ENCODE measurements at places on chromosomes 4 and X.

DNA sequence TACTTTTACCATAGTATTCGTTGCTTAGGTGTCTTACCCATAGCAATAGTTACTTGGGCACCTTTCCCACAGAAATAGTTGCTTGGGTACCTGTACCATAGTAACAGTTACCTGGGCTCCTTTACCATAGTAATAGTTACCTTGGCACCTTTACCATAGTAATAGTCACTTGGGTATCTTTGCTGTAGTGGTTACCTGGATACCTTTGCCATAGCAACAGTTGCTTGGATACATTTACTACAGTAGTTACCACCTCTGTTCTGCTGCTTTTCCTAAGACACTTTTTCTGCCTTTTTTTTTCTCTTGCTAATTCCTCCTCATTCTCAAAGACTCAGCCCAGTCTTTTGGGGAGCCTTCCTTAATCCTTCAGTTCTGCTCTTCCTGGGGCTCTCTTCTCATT, 272.8 kb upstream of the PUDP start:
- no peak for DNase-seq

DNA sequence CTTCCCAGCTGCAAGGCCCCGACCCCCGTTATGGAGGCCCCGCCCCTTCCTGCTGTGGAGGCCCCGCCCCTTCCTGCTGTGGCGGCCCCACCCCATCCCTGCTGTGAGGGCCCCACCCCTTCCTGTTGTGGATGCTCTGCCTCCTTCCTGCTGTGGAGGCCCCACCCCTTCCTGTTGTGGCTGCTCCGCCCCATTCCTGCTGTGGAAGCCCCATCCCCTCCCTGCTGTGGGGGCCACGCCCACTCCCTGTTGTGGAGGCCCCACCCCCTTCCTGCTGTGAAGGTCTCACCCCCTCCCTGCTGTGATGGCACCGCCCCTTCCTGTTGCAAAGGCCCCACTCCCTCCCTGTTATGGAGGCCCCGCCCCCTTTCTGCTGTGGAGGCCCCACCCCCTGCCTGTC, 104.9 kb upstream of the PSAPL1 start:
- no peak for DNase-seq

- no peak for DNase-seq
These were observed 82.6 kb downstream of the USP9X start for GRCh38 chrX:41167888-41168287.

GRCh38 chr4:42398871-42399331, 1.6 kb downstream of the SHISA3 start:
- DNase-seq = no peak

GRCh38 chr4:10893395-10893794, 208.8 kb upstream of the CLNK start:
- no peak for DNase-seq

GRCh38 chr4:10535912-10536311, 78.7 kb upstream of the ZNF518B start:
- DNase-seq = no peak

DNA sequence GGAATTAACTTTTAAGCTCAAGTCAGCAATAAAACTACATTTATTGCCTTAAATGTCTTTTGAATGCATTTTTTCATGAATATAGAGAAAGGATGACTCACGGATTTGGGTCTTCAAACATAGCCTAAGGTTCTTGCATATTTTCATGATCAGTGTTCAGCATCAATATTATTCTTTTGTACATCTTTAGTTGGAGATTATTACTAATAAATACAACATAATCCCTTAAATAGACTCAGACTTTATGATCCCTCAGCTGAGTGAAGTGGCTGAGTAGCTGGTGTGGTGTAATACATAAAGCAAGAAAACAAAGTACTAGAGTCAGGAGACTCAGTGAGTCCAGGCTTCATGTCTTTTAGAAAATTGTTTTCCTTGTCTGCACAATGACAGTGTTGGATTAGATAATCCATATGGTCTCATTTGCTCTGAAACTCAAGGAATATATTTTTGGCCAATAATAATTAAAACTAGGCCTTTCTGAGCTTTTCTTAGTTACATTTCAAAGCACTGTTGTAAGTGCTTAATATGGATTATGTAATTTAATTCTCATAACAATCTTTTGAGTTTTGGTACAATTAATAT, 78.3 kb upstream of the UNC5C start:
- DNase-seq = no peak

GRCh38 chr4:8353158-8353669, 83.7 kb downstream of the HTRA3 start:
- no peak for DNase-seq

- DNase-seq = no peak
These were observed 2.0 kb downstream of the ANXA3 start for GRCh38 chr4:78553529-78554060.

- DNase-seq = no peak
These were observed 424.5 kb upstream of the CTSO start for GRCh38 chr4:156378033-156378665.

GRCh38 chrX:153816831-153817690, 13.3 kb downstream of the PDZD4 start:
- DNase-seq = no peak

- no peak for DNase-seq
These were observed 44.5 kb upstream of the ZBTB33 start for GRCh38 chrX:120205816-120206753.

DNA sequence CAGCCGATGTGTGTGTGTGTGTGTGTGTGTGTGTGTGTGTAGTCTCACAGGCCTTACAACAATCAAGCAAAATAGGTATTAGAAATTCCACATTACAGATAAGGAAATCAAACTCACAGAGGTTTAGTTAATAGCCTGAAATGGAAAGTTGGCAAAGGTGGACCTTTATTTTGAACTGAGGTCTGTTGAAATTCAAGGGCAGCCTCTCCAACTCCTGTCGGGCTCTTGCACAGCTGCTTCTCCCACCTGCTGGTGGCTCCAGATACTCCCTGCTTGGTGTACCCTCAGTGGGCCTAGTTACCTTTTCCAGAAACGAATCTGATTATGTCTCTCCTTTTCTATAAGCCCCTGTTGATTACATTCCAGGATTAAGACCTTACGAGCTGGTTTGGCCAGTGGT, 195.9 kb downstream of the MGST2 start:
- no peak for DNase-seq

DNA sequence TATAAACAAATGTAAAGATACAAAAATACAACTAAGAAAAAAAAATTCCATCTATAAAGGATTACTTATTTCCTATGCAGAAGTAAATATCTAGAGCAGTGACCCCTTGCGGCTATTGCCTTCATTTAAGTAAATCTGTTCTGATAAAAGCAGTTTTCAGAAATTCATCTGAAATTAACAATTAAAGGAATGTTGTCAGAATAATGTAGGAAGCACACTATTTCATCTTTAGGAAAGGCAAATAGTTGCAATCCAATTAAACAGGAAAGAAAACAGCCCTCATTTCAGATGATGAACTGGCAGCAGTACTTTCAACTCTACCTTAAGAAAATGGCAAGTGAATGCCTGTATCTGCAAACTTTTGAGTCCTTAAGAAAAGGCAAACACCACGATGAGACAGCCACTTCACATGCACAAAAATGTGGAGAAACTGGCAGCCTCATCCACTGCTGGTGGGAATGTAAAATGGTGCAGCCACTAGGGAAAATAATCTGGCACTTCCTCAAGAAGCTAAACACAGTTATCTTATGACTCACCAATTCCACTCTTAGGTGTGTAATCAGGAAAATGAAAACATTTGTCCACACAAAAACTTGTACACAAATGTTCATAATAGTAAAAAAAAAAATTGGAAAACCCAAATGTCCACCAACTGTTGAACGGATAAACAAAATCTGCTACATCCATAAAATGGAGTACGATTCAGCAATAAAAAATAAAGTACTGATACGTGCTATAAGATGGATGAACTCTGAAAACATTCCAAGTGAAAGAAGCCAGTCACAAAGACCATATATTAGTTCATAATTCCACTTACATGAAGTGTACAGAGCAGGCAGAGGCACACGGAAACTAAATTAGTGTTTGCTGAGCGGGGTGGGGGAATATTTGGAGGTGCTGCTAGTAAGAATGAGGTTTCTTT, 2.0 kb upstream of the THAP9 start:
- DNase-seq = peak; percentile 47

DNA sequence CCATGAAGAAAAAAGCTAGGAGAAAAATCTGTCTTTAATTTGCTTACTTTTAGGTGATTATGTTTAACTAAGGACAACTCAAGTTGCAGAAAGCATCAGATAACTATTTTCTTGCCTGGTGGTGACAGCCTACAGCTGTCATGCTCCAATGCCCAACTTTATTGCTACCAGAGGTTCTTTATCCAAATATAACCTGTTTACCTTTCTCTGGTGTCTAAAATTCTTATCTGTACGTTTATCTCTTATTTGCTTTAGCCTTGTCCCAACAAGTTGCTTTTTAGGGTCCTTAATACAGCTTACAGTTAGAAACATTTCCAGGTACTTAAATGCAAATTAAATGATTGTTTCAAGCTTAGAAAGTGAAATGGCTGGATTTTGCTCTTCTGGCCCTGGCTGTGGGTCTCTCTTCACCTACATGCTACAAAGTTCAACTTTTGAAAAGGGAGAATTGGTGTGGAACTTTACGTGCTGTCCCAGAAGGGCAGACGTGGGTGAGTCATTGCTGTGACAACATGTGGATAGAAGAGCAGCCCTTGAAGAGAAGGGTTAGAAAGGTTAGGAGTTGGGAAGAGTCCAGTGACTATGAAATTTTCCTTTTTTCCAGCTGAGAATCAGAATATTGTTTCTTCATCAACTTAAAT, 60.7 kb downstream of the HPGD start:
- DNase-seq = no peak

- DNase-seq = no peak
These were observed 343.7 kb downstream of the MID1IP1 start for GRCh38 chrX:39144956-39145355.

DNA sequence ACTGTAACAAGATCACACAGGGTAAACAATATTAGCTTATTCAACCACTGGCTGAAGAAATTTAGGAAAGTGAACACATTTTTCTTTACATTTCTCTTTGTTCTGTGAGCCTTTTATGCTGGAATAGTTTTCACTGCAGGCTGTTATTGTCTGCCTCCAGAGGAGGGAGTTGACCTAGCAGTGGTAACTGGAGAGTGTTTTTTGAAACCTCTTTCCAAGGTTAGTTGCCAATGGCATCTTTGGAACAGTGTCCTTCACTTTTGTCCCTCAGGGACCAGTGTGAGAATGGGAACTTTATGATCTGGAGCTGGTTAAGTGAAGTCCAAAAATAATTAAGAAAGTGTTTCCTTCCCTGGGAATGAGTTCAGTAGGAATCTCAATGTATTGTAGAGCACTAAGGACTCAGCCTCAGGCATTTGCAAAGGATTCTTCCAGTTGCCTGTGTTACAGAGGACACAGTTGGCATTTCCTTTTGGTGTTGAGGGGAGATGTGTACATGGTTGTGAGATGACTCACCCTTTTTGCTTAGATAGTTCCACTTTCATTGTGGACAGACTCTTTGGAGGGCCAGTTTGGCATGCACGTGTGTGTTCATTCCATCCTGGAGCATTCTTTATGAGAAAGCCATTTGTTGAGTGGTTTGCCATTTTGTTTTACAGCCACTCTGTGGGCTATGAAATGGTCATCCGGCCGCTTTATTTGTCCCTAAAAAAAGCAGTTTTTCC, 61.3 kb downstream of the AR start:
- DNase-seq = no peak

DNA sequence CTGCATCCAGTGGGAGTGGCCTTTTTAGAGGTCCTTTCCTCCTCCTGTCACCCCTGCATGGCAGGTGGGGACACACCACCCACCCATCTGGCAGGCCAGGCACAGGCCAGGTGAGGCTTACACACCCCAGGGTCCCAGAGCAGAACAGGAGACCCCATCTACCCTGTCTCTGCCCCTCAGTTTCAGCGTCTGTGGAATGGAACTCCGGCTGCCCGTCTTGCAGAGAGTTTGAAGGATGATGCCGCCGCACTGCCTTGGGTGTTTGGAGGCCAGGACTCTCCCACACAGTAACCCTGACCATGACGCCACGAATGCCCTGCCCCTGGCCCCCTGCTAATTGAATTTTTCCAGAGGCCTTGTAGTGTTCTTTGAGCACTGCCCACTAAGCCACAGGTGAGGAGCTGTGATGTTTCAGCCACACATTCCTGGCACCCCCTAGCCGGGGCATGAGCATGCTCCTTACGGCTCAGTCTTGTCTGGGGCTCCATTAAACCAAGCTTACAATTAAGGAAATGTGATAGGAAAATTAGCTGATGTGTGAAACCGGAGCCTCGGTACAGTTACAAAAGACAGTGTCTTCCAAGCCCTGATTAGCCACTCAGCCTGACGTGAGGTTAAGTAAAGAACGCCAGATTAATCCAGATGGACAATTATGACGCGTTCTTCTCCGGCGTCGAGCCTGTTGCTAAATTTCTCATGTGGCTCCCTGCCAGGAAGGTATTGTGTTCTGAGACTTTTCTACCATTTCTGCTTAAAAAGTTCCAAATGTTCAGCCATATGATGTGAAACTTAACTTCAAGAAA, 39.3 kb downstream of the HMX1 start:
- DNase-seq = no peak

- DNase-seq = no peak
These were observed 1310.3 kb downstream of the RPA4 start for GRCh38 chrX:98194036-98194435.

- no peak for DNase-seq
These were observed 8.0 kb upstream of the CDKN2AIP start for GRCh38 chr4:183436417-183436816.

DNA sequence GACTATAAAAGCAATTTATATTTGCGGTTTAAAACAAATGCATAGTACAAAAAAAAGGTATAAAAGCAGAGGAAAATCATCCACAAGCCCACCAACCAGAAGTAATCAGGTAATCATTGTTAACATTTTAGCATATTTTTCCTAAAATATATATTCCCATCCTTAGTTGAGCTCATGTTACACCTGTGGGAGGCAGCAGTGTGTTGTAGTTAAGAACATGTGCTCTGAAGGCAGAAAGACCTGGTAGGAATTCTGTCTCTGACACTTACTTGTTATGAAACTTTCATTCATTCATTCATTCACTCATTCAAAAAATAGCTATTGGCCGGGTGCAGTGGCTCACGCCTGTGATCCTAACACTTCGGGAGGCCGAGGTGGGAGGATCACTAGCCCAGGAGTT, 15.4 kb upstream of the CDKL5 start:
- DNase-seq = no peak

DNA sequence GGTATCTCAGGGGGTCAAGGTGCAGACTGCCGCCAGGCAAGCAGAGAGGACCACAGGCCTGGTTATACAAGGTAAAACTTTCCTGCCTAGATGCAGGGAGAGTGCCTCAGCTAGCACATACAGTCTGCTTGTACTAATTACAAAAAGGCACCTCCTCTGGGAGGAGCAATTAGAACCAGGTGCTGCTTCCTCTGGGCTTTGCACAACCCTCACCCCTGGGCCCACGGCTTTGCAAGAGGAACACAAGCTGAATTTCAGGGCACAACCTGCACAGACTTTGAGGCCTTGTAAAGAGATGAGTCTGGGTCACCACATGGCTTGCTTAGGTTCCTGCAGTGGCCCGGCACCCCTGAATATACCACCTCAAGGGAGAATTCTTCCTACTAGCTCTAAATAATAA, 9.2 kb upstream of the CITED1 start:
- DNase-seq = no peak

GRCh38 chr4:152255437-152255836, 280.5 kb downstream of the FBXW7 start:
- no peak for DNase-seq
